ENCODE measurements at places on chromosomes 6 and 20. TPM values are rescaled to one million over a fixed set of nuclear protein-coding genes. Genes with fewer than 3 reads are reported as not detected.

TFAP2D gene
- not detected for polyA plus RNA-seq

SMIM29 gene
- 15.4 TPM for polyA plus RNA-seq

MUCL3 gene
- 0.04 TPM for polyA plus RNA-seq

- no peak for DNase-seq
Observed at GRCh38 chr6:141151710-141152417, 980.9 kb upstream of the GJE1 start.

- no peak for DNase-seq
Observed at GRCh38 chr6:35483893-35484645, 12.8 kb downstream of the TEAD3 start.

- DNase-seq = no peak
Observed at GRCh38 chr6:159833556-159833955, 33.5 kb downstream of the PNLDC1 start.

DNA sequence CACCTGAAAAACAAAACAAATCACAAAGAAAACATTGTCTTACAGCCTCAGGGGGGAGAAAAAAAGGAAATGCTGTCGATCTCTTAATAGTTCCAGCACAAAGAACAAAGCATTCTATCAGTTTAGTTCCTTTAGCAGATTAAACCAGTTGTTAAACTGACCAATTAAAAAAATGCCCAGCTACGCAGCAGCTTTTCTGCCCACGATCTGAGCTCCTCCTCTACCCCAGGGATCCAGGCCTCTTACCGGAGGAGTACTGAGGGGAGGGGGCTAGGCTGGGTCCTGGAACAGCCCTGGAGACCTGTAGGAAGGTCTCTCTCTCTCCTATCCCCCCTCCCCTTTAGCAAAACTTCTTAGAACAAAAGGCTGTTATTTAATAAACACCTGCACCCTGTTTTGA, 13.4 kb downstream of the PTK7 start:
- DNase-seq = no peak

- DNase-seq = no peak
Observed at GRCh38 chr20:16405254-16405653, 168.0 kb downstream of the KIF16B start.

PNLDC1 gene
- 0.13 TPM for polyA plus RNA-seq

DNA sequence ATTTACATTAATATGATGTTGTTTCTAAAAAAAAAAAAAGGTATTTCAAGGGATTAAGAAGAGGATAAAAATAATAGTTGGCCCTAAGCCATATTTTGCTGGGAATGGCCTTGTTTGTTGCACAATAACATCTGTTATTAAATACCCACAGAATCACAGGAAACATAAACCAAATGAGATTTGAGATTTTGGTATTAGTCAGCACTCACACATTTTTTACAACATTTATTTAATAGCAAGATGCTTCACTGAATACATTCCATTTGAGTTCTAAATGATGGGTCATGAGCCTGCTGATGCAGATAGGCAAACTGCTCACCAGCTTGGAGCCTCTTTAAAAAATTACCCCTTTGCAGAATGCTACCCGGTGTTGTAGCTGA, 92.9 kb upstream of the ENPP5 start:
- no peak for DNase-seq

DNA sequence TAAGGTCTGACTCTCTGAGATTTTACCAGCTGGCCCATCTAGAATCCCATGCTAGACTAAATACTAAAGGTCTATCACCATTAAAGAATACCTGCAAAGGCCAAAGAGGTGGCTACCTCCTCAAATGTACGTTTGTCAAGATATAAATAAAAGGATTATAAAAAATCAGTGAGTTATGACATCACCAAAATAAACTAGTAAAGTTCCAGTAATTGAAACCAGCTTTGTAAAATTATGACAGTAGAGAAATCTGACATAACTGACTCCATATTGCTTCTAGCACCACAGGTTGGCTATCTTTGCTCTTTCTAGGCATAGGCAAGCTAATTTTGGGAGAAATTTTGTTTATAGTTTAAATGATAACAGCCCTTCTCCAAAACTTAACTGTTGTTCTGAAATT, 536.3 kb downstream of the TFAP2A start:
- DNase-seq = no peak

RBM38 gene
- polyA plus RNA-seq = 13.0 TPM

MTCH1 gene
- polyA plus RNA-seq = 112 TPM

SGK2 gene
- polyA plus RNA-seq = 11.8 TPM

DNA sequence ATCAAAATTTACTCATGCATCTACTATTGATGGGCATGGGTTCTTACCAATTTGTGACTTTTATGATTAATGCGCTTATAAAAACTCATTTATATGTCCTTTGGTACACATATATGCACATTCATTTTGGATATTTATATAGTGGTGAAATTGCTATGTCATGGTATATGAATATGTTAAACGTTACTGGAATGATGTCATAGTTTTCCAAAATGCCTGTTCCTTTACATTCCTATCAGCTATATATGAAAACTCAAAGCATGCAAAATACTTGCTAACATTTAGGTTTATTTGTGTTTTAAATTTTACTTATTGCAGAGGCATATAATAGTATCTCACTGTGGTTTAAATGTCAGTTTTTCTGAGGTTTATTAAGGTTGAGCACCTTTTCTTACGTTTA, 1403.1 kb downstream of the HACE1 start:
- DNase-seq = no peak

DNA sequence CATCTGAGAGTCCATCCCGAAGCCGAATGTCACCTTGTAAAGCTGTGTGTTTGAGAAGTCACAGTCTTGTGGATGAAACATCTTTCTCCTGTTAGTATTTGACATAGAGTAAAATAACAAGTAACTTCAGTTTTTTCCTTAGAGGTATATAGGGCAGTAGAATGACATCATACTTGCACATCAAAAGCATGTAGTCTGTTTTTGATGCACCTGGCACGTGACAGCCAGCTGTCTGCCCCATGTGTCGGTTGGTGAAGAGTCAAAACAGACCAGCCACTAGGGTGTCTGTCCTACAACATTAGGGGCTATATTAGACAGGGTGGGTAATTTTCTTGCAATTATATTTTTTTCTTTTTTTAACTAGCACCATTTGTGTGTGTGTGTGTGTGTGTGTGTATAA, 70.2 kb downstream of the SNX9 start:
- no peak for DNase-seq

DNA sequence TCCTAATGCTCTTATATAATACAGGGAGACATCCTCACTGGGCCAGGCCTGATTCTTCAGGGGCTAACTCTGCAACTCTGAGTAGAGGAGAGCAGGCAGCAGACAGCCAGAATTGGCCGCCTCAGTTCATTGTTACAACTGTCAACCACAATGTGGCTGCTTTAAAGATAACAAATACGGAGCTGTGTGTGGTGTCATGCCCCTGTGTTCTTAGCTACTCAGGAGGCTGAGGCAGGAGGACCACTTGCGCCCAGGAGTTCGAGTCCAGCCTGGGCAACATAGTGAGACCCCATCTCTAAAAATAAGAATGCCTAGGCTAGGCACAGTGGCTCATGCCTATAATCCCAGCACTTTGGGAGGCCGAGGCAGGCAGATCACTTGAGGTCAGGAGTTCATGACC, 34.3 kb downstream of the CEP250 start:
- DNase-seq = no peak

C20orf141 gene
- polyA plus RNA-seq = 0.54 TPM

STX11 gene
- polyA plus RNA-seq = 0.36 TPM

HLA-DMB gene
- polyA plus RNA-seq = 3.0 TPM

All from A549 (cell line).